ENCODE measurements at places on chromosomes 6 and 20.

GRCh38 chr6:89873721-89874120 is 20.5 kb upstream of the GJA10 start:
- no peak for DNase-seq

- peak; percentile 86 for DNase-seq
Observed at GRCh38 chr6:90295854-90296340, 746 bp downstream of the BACH2 start.

- DNase-seq = no peak
Observed at GRCh38 chr20:1440024-1440423, 26.6 kb downstream of the NSFL1C start.

- DNase-seq = no peak
Observed at GRCh38 chr20:56360133-56360907, 1.5 kb downstream of the FAM210B start.

Data from naive thymus-derived CD8-positive, alpha-beta T cell (primary cell).